ENCODE measurements at places on chromosomes 7 and 10.

GRCh38 chr7:92877367-92877766 is 41.0 kb upstream of the CDK6 start:
- no peak for DNase-seq

GRCh38 chr7:113172726-113173125 is 54.4 kb upstream of the SMIM30 start:
- DNase-seq = no peak

- DNase-seq = no peak
Observed at GRCh38 chr7:25860275-25861163, 291.5 kb upstream of the NFE2L3 start.

DNA sequence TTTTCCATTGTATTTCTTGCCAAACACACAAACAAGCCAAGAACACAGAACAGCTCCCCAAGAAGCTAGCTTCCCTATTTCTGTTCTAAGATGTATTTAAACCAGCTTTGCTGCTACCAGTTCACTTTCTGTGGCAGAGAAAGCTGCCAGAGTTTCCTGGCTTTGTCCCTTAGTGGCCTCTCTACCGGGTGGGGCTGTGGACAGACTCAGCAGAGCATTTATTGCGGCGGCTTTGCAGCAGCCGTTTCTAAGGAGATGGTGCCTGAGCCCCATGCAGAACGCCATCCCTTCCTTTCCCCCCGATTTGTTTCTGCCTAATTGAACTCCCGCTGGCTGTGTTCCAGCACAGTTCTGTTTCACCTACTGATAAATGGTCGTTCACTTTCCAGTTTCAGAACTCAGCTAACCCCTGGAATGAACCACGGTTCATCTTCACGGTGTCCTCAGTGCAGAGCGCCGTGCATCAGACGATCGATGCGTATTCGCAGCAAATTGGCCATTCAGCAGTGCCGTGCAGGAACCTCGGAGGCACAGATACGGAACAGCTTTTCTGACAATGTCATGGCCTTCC is 33.8 kb upstream of the SFMBT2 start:
- DNase-seq = no peak

DNA sequence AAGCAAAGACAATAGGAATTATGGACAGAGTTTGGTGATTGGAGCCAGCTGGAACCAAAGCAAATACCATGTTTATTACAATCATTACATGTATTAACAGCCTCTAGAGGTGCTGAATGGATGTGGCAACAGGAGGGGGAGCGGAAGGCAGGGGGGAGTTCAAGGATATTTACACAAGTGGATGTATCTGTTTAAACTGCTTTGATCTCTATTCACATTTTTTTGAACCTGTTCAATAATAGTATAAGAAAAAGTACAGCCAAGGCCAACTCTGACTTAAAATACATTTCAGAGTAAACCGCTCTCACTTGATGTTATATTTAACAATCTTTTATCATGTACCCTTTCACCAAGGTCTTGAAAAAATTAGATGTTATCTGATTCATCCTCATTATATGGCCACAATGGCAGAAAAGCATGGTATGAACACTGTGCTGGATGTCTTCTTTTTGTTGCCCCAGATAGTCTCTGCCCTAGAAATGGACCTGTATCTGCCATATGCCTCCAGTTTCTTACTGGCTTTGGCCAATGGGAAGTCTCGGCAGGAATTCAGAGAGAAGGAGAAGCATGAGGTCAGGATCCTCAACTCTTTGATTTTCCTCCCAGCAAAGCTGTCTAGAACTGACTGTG is 88.2 kb upstream of the FAM133B start:
- no peak for DNase-seq

DNA sequence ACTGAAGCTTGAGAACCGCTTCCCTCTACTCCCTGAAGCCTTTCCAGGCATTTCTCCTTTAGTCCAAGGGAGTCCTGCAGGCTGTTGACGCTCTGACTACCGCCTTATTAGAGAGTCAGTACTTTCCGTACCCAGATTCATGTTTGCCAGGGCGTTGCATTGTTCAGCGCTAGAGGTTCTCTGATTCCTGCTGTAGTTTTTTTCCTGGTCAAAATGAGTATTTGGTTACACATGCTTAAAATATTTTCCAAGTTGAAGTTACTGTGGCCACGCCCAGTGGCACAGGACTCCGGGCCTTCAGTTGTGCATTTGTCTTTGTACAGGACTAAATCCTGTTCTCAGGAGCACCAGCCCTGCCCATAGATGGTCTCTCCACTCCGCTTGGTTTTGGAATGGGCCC is 7.9 kb downstream of the MTURN start:
- peak; percentile 82 for DNase-seq

DNA sequence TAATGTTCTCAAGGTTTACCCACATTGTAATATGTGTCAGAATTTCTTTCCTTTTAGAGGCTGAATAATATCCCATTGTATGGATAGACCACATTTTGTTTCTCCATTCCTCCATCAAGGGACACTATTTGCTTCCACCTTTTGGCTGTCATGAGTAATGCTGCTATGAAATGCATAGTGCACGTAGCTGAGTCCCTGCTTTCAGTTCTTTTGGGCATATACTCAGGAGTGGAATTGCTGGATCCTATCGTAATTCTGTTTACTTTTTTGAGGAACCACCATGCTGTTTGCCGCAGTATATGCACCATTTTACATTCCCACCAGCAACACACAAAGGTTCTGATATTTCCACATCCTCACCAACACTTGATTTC is 60.0 kb downstream of the PRF1 start:
- DNase-seq = no peak

DNA sequence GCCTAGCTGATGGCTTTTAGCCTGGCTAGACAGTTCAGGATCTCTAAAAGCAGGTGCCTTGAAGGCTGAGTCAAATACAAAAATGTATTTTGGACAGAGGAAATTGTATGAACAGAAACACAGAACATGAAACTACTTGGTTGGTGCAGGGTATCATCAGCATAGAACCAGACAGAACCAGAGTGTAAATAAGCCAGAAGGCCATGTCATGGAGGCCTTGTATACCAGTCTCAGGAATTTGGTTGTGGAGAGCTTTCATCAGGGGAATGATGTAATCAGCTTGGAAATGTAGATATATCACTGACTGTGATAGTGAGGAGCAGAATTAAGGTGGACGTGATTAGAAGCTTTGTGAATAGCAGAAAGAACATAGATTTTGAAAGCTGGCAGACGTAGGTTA is 82.9 kb downstream of the CFTR start:
- no peak for DNase-seq

All from A172 (cell line).